ENCODE measurements at places on chromosomes 4 and X. TPM values are rescaled to one million over a fixed set of nuclear protein-coding genes. Genes with fewer than 3 reads are reported as not detected.

The CHIC2 gene
- 32.7 TPM for total RNA-seq

The NPY2R gene
- total RNA-seq = not detected

The ATOH1 gene
- total RNA-seq = not detected

The EMCN gene
- total RNA-seq = 0.34 TPM

The CT45A10 gene
- total RNA-seq = not detected

The TLR7 gene
- total RNA-seq = not detected

The JAKMIP1 gene
- not detected for total RNA-seq

The FBXL5 gene
- total RNA-seq = 51.1 TPM

The GYPE gene
- total RNA-seq = 0.34 TPM

The GAGE12F gene
- not detected for total RNA-seq
